ENCODE measurements at places on chromosomes 6 and 20.

DNA sequence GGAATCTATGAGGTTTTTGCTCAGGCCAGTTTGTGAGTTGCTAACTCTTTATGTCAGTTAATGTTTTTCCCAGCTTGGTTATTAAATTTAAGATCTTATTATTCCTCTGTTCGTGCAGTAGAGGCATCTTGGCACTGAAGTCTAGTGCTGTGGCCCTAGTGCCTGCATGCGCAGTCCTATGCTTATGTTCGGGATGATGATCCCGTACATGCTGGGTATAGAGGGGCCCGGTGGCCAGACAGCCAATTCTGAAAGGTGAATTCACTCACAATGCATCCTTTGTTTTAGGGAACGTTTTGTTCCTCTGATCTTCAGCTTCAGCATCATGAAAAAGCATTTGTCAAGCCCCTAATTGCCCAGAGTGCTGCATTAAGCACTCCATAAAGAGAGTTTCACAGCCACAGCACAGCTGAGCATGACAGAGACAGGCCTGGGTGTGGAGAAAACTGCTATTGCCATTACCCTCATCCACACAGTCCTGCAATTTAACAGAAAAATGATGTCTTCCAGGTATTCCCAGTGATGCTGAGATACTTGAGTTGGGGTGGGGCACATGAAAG, 39.8 kb upstream of the BACH2 start:
- no peak for DNase-seq

DNA sequence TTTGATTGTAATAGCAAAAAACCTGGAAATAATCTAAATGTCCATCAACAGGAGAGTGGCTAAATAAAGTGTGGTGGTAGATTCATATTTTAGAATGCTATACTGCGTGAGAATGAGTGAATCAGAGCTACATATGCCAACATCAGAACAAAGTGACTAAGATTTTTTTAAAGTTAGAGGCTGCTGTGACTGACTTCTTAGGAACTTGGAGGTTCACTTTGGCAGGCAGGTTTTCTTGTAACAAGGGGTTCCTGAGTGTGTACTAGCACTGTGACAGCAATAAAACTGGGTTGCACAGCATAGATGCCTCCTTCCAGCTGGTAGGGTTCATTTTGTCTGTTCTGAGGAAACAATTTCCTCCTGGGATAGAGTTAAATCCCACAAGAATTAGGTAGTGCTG, 75.3 kb upstream of the ENPP5 start:
- DNase-seq: no peak

DNA sequence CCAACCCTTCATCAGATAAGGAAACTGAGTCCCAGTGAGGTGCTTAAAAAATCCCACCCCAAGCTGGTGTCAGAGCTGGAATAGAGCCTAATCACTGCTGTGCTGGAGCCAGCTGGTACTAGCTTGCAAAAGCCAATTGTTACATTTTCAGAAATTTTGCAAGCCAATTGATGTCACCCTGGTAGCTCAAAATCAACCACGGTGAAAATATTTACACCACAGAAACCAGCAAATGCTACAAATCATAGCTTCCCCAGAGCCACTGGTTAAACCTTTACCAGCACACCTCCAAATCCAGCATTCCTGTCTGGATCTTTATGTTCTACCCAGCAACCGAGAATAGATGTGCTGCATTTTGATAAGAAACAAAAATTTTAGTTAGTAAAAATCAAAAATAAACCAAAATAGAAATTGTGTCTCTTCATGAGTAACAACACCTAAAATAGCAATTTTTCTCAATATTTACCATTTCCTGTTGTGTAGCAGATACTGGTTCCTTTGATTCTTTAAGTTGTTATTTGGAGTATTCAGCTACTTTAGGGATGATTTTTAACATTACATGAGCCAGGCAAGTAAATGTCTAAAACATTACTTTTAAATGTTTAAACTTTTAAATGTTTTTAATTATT, 7.2 kb upstream of the LCA5 start:
- DNase-seq: no peak

- DNase-seq: no peak
Measured at GRCh38 chr6:158662607-158662953, 12.7 kb downstream of the SYTL3 start.

DNA sequence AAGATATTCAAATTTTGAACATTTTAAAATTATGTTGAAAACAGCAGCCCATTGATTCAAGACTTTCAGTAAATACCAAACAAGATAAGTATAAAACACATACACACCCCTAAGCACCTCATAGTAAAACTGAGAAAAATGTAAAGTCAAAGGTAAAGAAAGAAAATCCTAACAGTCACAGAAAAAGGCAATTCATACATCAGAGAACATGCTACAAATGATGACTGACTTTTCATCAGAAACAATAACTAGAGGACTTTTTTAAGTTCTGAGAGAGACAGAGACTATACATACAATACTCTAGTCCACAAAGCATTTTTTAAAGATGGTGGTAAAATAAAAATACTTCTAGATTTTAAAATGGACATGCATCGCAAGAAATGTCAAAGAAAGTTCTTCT, 111.0 kb downstream of the PFDN4 start:
- no peak for DNase-seq

- DNase-seq: no peak
Measured at GRCh38 chr6:31076611-31077010, 35.8 kb downstream of the C6orf15 start.

GRCh38 chr6:128208851-128209580, 308.2 kb upstream of the THEMIS start:
- no peak for DNase-seq

DNA sequence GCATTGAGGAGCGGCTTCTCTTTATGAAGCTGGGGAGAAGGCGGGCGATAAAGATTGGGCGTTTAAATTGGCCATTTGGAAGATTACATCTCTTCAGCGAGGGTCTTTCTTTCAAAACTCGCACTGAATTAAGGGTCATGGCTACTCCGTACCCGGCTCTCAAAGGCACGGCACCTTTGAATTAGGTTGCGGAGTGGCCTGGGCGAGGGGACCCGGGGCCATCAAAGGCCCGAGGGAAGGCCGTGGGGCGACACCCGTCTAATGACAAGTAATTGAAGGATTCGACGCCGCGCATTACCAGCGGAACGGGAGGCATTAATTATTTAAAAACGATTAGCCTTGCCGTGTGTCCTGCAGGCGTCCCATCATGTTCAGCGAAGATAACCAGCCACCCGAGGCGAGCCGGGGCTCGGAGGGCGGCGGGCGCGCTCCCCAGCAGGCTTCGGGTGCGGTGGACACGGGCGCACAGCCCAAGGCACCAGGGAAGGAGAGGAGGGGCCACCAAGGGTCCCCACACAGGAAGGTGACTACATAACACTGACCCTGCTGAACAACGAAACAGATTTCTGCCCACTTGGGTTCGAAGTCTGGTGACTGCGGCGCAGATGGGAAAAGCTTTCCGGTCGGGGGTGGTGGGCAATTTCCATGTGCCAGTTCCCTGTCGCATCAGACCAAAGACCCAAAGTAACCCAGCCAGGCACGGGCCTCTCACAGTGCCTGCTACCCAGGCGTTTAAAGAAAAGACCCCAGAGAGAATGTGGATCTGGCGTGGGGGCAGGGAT, 7.4 kb downstream of the FOXA2 start:
- DNase-seq: no peak

GRCh38 chr20:36969478-36970186, 18.1 kb upstream of the SAMHD1 start:
- peak; percentile 19 for DNase-seq

- DNase-seq: no peak
Measured at GRCh38 chr6:46876126-46876525, 45.6 kb downstream of the ADGRF5 start.

DNA sequence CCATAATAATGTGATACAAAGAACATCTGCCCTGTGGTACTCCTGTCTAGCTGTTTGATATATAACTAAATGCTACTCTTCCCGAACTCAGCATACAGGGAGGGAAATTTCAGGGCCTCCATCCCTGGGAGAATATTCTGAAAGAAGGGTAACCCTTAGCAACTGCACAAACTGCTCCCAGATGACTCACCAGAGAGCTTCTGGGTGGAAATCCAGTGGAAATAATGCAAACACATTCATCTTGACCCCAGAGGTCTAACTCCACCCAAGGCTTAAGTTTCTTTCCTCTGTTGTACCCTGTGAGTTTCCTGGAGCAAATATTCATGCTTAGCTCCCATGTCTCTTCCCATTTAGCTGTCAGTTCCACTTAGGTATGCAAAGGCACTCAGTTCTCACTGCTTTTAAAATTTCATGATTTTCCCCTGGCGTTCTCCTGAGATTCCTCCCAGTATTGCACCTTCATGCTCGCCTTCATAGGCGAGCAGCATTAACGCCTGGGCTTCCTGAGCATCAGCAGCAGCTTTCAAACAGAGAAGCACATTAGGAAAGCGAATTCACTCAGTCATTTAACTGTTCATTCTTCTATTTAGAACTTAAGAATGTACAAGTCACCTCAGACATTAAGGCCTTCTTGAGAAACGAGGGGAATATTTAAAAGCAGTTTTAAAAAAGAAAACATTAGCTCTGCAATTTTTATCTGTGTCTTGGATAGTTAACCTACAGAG, 43.8 kb upstream of the LAMA4 start:
- no peak for DNase-seq

- DNase-seq: no peak
Measured at GRCh38 chr6:2646346-2646745, 104.4 kb downstream of the MYLK4 start.

- DNase-seq: no peak
Measured at GRCh38 chr20:9480066-9480465, 34.3 kb upstream of the LAMP5 start.

- no peak for DNase-seq
Measured at GRCh38 chr20:6784210-6784631, 16.7 kb downstream of the BMP2 start.

- DNase-seq: no peak
Measured at GRCh38 chr6:33578588-33579011, 1.5 kb downstream of the BAK1 start.

- no peak for DNase-seq
Measured at GRCh38 chr6:25637960-25638434, 14.0 kb upstream of the SCGN start.

GRCh38 chr20:45510242-45510862, 5.1 kb downstream of the SPINT3 start:
- no peak for DNase-seq

DNA sequence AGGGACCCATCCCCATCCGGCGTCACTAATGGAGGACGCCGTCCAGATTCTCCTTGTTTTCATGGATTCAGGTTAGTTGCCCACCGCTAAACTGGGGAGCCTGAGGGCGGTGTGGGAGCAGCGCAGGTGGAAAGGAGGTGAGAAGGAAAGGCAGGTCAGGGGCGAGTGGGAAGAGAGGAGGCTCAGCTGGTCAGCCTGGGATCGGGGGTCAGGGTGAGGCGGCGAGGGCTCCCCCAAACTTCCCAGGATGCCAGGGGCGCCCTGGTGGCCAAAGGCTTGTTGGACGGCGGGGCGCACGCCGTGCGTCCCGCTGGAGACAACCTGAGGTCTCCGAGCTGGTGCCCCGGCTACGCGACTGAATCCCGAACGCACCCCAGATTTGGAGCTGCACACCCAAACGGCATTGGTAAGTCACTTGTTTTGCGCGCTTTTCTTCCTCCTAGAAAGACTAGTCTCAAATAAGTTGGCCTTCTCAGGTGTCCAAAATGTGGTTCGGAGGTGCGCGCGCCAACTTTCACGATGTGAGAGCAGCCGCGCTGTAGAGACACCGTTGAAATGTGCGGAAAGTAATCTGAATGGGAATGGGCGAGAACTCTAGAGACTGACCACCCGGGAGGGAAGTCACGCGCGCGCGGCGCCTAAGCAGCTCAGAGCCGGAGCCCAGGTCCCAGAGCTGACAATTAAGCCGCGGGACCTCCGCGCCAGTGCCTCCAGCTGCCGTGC, 9.7 kb downstream of the GNAS-AS1 start:
- DNase-seq: no peak

- no peak for DNase-seq
Measured at GRCh38 chr6:149102324-149102723, 215.2 kb upstream of the TAB2 start.

GRCh38 chr6:108888052-108888451, 39.8 kb downstream of the ARMC2 start:
- DNase-seq: no peak

DNA sequence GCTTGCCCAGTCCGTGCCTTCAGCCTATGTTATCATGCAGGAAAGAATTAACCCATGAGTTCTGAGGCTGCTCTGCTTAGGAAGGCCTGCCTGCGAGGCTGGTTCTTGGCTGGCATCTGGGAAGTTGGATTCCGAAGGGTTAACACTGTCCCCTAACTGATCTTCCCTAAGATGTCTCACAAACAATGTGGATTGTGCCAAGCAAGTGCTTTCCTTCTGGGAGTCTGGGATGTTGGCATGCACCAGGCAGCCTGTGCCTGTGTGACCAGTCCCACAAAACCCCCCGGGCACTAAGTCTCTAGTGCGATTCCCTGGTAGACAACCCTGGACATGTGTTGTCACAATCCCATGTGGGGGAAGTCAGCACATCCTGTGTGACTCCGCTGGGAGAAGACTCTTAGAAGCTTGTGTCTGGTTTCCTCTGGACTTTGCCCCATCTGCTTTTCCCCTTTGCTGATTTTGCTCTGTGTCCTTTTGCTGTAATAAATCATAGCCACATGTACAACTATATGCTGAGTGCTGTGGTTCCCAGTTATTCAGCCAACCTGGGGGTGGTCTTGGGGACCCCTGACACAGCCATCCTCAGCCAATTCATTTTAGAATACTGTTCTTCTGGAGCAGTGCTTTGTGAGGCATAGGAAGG, 83.8 kb downstream of the SLC22A23 start:
- no peak for DNase-seq

DNA sequence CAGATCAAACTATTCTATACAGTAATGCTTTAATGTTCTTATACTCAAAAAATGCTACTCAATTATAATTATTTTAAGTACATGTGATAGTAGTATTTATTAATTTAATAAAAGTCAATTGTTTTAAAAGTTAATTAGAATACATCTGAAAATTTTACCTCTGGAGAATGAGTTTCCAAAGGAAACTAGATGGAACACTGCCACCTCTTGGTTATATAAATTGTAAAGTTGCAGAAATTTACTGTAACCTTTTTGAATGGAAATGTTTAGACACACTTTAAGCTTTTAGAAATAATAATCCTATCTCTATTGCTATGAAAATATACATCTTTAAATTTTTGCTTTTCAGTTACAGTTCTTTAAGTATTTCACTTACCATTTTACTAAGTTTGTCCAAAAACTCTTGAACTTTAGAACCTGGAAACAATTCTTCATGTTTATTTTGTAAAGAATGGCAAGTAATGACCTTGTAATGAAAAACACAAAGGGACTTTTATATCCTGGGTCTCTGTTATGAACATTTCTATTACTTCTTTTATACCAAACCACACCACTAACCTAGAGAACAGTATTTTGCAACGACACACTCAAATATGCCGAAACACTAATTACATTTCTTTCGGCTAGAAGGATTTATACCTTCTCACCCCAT, 10.9 kb upstream of the BMP5 start:
- DNase-seq: no peak

- no peak for DNase-seq
Measured at GRCh38 chr6:21533678-21534077, 59.9 kb upstream of the SOX4 start.

DNA sequence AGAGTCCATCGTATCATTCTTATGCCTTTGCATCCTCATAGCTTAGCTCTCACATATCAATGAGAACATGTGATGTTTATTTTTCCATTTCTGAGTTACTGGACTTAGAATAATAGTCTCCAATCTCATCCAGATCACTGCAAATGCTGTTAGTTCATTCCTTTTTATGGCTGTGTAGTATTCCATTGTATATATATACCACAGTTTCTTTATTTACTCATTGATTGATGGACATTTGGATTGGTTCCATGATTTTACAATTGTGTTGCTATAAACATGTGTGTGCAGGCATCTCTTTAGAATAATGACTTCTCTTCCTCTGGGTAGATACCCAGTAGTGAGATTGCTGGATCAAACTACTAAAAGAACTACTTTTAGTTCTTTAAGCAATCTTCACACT, 21.0 kb upstream of the TFB1M start:
- DNase-seq: no peak
